ENCODE measurements at places on chromosomes 3 and 15.

- no peak for DNase-seq
These were observed 200.8 kb upstream of the STRIT1 start for GRCh38 chr3:155494332-155494731.

DNA sequence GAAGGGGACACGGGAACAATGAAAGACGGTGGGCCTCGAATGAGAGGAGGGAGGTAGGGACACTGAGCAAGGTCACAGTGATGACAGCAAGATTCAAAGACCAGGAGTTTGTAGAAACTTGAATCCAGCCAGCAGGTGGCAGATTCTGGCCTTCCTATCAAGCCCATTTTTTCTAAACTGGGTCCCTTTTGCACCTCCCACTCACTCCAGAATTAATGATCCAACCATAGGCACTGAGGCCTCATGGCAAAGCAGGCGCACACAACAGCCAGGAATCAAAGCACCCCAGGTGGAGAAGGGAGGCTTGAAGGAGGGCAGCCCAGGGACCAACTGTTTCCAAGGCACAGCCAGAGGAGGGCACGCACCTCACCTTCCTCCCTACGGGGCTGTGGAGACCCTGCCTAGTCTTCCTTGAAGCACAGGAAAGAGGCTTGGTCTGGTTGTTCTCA lies 90.2 kb downstream of the ANP32A start:
- no peak for DNase-seq

DNA sequence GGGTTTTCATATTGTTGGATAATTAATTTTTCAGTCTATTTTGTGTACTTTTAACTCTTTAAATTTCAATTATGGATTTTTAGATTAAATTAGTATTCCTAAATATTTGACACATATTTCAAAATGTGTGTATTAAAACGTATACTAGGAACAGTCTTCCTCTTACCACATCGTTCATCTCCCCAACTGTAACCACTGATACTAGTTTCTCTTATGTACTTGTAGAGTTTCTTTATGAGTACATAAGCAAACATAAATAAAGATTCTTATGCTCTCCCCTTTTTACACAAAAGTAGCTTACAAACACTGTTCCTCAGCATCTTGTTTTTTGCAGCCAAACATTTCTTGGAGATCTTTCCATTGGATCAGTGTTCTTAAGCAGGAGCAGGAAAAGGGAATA lies 45.9 kb downstream of the CMSS1 start:
- DNase-seq, result no peak

GRCh38 chr3:157136647-157137387 lies 23.1 kb downstream of the CCNL1 start:
- no peak for DNase-seq

- no peak for DNase-seq
These were observed 105.9 kb upstream of the AGBL1 start for GRCh38 chr15:85973584-85974347.

- no peak for DNase-seq
These were observed 182.4 kb upstream of the DPH6 start for GRCh38 chr15:35728219-35728940.

DNA sequence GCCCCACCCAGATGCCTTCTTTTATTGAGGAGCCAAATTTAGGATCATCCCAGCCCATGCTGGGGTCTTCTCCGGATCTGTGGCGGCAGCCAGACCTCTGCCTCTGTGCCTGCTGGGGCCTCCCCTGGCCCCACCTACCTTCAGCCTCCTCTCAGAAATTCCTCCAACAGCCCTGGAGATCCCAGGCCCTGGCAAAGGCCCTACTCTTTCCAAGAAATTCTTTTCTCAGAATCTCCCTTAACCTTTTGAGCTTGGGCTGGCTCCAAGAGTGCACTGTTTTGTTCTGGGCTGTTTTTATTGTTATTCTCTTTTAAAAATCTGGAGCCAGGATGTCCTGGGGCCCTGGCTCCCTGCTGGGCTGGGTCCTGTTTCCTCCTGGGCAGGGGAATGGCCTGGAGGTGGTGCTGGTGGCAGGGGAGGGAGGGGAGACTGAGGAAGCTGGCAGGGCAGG lies 57.8 kb downstream of the GRIP2 start:
- DNase-seq, result no peak

DNA sequence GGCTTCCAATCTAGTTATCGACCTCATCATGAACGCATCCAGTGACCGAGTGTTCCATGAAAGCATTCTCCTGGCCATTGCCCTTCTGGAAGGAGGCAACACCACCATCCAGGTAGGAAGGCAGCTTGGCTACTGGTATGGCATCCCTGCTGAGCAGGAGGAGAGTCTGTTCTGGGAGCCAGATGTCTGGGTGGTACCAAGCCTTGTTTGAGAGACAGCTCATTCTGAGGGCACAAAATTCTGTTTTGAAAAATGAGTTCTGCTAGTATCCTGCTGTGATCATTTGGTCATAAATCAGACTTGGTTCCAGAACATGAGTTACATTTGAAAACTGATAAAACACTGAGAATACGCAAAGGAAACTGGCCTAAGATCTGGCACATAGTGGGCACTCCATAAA lies 242.1 kb downstream of the ITPR1 start:
- no peak for DNase-seq

DNA sequence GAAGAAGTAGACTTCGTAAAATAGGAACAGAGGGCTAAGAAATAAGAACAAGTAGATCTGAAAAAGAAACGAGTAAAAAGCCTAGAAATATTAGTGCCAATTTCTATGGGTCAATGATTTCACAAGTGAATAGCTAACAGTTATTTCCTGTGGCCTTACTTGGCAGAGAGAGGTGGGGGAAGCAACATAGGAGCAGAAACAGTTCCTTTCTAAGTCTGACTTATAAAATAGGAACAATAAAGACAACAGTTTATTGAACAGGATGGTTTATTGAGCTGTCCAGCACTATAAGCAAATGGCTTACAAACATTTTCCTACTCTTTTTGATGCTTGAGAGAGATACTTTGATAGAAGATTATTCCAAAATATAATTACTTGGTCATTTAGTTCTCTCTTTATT lies 37.9 kb downstream of the AGTR1 start:
- no peak for DNase-seq

GRCh38 chr3:192514081-192514753 lies 213.1 kb downstream of the FGF12 start:
- DNase-seq, result no peak

DNA sequence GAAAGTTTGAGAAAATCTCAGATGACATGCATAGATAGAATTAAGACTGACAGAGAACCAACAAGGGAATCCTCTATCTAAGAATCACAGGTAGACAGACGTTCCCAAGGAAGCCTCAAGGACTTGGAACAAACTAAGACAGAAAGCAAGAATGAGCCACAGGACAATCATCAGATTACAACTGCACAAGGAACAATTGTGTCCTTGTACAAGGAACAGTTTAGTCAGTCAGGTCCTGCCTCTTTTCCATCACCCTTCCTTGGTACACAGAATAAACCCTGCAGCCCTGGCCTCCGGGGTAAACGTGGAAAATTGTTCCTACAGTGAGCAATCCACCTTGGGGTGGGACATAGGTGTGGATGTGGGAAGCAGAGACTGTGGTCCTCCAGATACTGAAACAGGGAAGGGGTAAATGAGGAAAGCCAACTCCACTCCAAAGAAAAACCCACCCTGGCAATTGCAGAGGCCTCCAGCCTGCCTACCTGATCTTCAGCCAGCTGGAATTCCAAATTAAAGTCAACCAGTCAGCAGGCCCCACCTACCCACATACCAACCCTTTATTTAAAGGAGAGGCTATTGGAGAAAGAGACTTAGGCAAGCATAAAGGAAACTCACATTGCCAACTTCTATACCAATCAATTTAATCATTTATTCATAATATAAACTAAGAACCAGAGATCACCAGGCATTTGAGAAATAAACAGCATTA lies 73.4 kb downstream of the ULK4 start:
- no peak for DNase-seq

DNA sequence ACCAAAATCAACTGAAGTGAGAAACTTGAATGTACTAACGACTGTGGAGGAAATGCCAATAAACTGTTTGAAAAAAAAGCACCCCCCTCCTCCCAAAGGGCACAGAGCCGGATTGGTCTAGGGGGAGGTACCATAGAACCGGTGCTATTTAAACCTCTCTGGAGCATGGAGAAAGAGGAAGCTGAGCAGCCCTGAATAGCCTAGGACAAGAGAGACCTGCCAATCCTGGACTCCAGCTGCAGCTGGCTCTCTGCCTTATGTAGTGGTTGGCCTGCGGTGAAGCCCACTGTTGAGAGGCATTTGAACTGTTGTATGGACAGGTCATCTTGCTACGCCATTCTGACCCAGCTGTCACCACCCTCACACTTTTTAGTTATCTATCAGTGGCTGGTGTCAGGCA lies 1.5 kb upstream of the SH3GL3 start:
- no peak for DNase-seq

GRCh38 chr3:141305436-141305835 lies 62.9 kb upstream of the ZBTB38 start:
- DNase-seq, result no peak

DNA sequence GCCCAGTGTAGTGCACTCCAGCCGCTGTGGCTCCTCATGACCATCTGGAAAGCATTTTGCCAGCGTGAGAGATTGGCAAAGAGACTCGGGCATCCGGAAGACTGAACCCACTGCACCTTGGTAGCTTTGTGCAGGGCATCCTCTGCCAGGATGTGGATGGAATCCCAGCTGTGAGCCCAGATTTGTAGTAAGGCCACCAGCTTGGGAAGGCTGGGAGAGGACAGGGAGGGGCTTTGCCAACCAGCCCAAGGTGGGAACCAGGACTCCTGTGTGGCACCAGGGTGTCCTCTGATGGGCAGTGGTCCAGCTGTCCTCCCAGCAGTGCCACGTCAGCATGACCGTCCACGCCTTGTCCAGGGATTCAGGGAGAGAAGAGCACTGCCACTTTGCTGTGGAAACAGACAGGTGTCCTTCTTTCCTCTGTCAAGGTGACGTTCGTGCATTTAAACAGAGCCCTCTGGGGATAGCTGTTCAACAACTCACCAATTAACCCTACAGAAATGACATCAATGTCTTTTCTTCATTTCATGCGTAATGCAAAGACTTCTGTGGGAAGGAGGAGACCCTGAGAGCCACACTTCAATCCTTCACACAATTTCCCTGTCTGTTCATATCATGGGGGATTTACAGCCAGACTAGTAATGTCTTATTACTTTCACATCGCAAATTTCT lies 19.1 kb downstream of the KLF15 start:
- DNase-seq, result no peak

- no peak for DNase-seq
These were observed 66.0 kb upstream of the ARL8B start for GRCh38 chr3:5056111-5056391.

DNA sequence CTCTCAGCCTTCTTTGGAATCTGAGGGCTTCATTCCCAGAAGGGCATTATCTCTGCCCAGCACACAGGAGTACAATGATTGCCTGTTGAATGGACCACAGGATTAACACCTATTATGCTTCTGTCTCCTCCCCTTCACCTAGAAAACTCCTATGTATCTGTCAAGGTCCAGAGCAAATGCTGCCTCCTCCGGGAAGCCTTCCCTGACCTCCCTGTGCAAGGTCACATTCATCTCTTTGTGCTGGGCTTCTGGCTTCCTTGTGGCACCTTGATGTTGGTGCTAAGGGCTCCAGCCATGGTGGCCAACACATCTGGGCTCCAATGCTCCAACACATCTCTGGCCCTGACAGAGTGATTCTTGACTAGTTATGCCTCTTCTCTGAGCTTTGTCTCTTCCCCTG lies 49.9 kb upstream of the ATP2B2 start:
- no peak for DNase-seq

DNA sequence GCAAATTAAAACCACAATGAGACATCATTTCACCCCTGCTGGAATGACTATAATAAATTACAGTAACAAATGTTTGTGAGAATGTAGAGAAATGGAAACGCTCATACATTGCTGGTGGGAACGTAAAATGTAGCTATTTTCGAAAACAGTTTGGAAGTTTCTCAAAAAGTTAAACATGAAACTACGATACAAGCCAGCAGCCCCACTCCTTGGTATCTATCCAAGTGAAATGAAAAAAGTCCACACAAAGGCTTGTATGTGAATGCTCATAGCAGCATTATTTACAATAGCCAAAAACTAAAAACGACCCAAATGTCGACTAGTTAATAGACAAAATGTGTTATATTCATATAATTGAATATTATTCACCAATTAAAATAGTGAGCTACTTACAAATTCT lies 22.9 kb upstream of the CFAP20DC start:
- DNase-seq, result no peak

- no peak for DNase-seq
These were observed 33.2 kb upstream of the RGMA start for GRCh38 chr15:93121973-93122910.

DNA sequence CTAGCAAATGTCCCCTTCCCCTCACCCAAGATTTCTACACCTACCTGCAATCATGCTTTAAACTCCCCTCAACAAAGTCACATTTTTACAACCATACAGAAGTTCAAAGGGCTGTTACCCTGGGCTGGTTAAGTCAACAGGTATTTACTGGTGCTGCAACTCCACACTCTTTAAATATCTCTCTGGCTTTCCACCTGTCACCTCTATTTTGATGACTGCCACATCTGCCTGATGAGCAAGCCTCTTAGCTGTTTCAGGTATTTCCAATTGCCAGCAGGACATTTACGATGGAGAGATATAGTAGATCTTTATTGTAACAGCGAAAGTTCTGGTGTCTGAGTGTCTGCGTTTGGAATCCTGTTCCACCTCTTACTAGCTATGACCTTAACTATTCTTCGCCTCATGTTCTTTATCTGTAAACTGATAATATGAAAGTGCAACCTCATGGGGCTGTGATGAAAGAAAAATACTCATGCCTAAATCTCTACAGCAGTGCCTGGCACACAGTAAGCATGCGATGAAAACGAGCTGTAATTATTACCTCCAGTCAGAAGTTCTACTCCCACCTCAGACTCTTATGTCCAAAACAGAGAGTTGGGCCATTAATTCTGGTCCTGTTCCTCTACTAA lies 44.2 kb upstream of the TPM1 start:
- DNase-seq, result no peak

DNA sequence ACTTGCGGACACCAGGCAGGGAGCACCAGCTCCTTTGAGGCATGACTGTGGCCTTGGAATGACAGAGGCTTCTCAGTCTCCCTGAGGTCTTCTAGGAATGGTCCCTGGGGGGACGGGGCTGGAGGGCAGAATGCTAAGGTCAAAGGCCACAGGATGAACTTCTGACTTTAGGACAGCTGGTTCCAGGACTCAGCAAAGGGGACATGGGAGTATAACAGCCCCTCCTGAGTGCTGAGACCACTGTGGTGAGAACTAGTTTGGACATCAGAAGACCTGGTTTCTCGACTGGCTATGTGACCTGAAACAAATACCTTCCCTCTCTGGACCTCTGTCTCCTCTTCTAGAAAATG lies 17.8 kb downstream of the ITGA11 start:
- no peak for DNase-seq

DNA sequence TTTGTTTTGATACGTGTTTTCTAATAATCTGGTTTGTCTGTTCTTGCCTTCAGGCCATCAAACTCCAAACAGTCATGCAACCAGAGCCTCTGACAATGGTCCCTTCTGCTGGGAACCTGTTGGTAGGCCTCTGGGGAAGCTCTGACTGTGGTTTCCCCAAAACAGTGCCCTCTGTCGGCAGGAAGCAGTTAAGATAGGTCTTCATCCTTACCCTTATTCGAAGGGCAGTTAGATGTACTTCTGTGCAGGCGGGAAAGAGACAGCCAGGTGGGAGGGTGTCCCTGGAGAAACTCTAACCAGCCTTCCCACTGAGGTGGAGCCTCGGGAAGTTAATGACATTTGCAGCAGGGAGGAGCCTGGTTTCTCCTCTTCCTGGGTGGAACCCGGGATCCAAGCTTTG lies 81.6 kb upstream of the CHMP2B start:
- no peak for DNase-seq

All from esophagus squamous epithelium (tissue), 5 donors.